Hematopoietic multipotent progenitor cell treated with erythropoietin and hydrocortisone succinate and interleukin-3 and kit ligand, for 4 days (in vitro differentiated cells): ENCODE measurements at places on chromosomes 5 and 9.

- DNase-seq = no peak
Measured at GRCh38 chr5:174376056-174376455, 330.6 kb downstream of the NSG2 start.

DNA sequence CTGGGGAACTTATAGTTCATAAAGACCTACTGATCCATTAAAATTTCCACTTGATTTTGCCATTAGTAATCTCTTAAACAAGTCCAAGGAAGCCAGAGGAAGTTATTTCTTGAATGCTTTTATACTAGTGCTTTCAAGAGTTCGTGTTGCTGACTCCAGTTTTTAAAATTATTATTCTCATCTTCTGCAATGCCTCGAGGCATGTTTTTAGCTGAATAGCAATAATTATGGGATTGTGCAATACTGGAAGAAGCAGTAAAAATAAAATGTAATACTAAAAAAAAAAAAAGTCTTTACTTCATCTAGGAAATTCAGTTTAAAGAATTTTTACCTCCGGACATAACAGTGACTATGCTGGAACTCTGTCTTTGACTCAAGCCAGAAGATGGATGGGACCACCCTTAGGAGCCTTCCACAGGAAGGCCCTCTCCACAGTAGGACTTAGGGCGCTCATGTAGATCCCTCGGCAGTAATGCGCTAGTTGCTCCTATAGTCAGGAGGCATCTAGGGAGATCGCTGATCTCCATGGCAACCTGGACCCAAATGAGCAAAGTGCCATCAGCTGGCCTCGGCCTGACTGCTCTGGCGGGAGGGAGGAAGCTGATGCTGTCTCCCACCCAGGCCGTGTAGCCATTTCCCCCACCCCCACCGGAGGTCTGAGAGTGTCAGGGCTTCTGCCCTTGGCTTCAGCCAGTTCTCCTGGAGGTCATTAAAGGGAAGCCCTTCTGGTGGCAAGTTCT lies 56.7 kb downstream of the DAPK1 start:
- peak; percentile 38 for DNase-seq

GRCh38 chr9:132769906-132770769 lies 99.9 kb downstream of the GTF3C4 start:
- peak; percentile 90 for DNase-seq

GRCh38 chr5:75169516-75169915 lies 67.2 kb downstream of the ANKRD31 start:
- no peak for DNase-seq

DNA sequence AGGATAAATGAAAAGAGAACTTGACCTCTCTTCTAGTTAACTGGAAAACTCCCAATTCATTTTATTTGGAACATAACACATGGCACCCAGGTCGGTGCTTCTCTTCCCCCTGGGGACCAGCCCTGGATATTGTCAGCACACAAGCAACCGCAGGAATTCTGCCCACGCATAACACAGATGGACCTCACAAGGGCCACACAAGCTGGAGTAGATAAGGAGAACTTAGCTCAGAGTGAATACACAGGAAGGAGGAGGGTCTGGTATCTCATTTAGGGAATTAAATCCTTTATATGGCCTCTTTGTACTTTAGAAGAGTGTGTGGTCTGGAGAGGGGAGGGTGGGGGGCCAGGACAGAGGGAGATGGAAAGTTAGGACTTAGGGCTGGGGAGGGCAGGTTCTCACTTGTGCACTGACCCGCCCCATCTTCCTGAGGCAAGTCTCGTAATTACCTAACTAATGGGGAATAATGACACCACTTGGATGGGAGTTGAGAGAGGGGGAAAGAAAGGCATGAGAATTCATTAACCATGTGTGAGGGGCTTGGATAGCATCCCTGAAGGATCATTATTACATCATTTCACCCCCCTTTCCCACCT lies 341.2 kb upstream of the WWC1 start:
- DNase-seq = no peak

DNA sequence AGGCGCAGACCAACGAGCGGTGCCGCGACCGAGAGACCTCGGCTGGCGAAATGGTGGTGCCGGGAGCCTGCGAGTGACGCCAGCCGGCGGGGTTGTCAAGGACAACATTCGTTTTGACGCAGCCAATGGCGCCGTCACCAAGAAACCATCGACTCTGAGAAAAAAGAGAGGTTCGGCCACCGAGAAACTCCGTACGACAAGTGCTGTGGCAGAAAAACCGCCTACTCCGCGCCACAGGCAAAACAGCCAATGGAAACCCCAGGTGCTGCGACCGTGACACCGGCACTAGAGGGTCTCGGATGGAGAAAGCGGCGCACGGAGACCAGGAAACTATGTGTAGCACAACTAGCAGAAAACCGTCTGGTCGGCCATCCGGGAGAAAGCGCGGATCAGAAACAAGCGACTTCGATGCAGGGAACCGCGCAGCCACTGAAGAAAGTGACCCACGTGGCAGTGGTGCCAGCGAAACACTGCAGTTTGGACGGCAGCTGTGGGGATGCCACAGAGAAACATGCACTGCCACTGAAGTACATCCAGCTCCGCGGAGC lies 88.8 kb downstream of the ANXA2R start:
- DNase-seq = peak; percentile 81
